WERI-Rb-1 (cell line): ENCODE measurements at places on chromosomes 16 and 17.

- no peak for DNase-seq
Observed at GRCh38 chr16:51822471-51822870, 671.4 kb upstream of the SALL1 start.

GRCh38 chr16:69351309-69352027 is at the start of gene TMED6:
Gene TMED6 (minus strand): TSS chr16:69351786. CDS start chr16:69351753, 33 bp downstream.
- DNase-seq: peak; percentile 48

- no peak for DNase-seq
Observed at GRCh38 chr16:85917012-85917411, 18.1 kb downstream of the IRF8 start.

GRCh38 chr17:1438593-1439083 is 17.4 kb downstream of the CRK start:
- DNase-seq: no peak

GRCh38 chr16:89722392-89723278 is 1.3 kb downstream of the ZNF276 start:
- DNase-seq: no peak
